NCI-H1105 (cell line): ENCODE measurements at places on chromosomes 5 and 9.

GRCh38 chr9:72144756-72145492, 4.3 kb upstream of the GDA start:
- no peak for DNase-seq

GRCh38 chr5:90549729-90550275, 8.8 kb upstream of the ADGRV1 start:
- no peak for DNase-seq

GRCh38 chr5:116976767-116977166, 402.1 kb upstream of the SEMA6A start:
- no peak for DNase-seq

DNA sequence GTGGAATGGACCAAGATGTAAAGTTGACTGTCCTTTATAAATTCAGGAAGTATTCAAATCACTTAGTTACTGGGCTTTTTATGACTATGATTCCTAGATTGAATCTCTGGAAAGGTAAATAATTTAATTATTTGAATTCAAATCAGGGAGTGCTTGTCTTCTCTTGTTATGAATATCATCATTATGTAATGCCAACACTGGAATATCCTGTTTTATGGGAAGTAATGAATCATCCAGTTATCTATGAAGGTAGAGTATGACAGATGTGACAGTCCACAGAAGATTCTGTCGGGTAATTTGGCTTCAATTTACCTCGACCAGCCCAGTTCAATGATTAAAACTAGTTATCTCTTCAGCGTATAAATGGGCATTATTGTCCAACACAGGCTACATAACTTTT, 141.0 kb upstream of the NUDT12 start:
- DNase-seq: no peak

DNA sequence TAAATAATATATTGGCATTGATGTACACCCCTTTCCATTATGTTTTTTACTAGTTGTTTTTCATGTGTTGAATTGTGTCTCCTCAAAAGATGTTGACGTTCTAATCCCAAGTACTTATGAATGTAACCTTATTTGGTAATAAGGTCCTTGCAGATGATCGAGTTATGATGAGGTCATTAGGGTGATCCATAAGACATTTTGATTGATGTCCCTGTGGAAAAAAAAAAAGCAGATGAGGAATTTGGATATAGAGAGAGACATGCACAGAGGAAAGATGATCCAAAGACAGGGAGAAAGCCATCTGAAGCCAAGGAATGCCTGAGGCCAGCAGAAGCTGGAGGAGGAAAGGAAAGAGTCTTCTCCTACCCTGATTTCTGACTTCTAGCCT, 632.7 kb downstream of the TLR4 start:
- no peak for DNase-seq

- DNase-seq: no peak
Observed at GRCh38 chr9:2962471-2963172, 118.7 kb upstream of the PUM3 start.

DNA sequence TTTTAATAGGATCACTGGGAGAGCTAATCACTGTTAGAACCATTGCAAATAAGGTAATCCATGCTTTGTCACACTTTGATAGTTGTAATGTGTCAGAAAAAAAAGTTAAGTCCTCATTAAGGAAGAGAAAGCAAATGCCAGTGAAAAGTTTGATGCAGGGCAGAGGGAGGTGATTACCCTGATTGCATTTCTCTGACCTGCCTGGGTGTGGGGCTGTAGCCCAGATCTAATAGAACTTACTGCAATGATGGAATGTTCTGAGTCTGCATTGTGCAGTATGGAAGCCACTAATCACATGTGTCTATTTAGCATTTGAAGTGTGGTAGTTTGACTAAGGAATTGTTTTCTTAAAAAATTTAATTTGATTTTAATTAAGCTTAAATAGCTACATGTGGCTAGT, 202.7 kb downstream of the ATP10B start:
- DNase-seq: no peak

- no peak for DNase-seq
Observed at GRCh38 chr9:69090946-69091345, 55.4 kb downstream of the FXN start.

- no peak for DNase-seq
Observed at GRCh38 chr5:69432412-69433206, 17.7 kb downstream of the MARVELD2 start.

DNA sequence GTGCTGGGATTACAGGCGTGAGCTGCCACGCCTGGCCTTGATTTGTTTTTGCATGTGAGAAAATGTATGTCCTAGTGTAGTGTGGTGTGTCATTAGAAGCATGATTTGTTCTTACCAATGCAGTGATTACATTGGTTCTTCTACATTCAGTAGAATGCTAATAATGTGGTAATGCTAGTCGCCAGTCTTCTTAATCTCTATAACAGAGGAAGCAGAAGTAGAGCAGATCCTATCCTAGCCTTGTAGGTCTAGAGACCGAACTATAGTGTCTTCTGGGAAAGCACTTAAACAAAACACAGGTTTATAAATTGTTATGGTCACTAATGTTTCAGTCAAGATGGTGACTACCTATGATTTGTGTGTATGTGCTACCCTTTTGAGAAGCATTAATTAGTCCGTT, 197.5 kb upstream of the DMRT1 start:
- DNase-seq: no peak

- no peak for DNase-seq
Observed at GRCh38 chr5:175805256-175806011, 65.9 kb upstream of the CPLX2 start.

- DNase-seq: no peak
Observed at GRCh38 chr9:112327718-112328450, 5.5 kb downstream of the PTBP3 start.

DNA sequence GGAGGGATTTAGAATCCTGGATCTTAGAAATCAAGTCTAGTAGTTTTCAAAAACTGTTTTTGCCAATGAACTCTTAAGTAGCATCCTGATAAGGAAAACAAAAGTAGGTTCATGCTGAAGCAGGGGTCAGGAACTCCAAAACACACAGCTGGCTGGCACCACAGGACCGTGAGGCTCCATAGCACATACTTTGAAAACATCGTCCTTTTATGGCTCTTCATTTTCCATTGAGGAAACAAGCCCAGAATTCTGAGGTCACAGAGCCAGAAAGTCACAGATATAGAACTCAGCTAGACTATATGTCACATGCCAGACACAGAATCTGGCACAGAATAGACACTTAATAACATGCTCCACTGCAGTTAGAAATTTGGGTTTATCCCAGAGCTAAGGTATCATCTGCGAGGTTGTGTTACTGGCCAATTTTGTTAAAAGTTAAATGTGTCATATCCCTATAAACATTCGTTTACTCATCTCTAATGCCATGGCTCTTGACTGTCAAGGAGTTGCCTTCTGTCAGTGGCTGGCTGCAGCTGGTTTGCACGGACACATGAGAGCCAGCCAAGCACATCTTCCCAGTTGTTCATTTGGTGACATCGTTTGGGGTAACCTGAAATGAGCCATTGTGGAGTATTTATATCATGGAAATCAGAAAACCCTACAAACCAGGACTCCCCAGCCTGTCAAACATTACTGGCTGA, 58.8 kb downstream of the FAM78A start:
- no peak for DNase-seq

GRCh38 chr9:113298311-113298710, 4.9 kb downstream of the RNF183 start:
- DNase-seq: no peak
